ENCODE measurements at places on chromosomes 2 and 18.

DNA sequence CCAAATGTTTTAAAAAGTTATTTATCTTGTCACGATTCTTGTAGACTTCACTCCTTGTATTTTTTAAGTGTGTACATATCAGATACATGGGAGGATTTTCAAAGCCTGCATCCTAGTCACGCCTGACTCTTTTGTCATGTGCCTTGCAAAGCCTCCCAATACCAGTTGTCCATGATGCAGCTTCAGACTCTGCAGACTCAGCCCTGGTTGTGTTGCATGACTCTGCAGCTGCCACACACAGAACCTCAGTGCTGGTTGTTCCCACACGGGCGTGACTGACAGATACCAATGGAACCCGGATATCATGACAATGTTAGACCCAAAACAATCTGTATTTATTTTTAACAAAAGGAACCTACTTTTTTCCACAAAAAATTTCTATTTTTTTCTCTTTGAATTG is 38.2 kb downstream of the TPO start:
- no peak for DNase-seq

GRCh38 chr2:16169381-16169960 is 229.1 kb downstream of the MYCN start:
- no peak for DNase-seq

GRCh38 chr18:57806978-57807285 is 3.8 kb upstream of the ATP8B1 start:
- no peak for DNase-seq

DNA sequence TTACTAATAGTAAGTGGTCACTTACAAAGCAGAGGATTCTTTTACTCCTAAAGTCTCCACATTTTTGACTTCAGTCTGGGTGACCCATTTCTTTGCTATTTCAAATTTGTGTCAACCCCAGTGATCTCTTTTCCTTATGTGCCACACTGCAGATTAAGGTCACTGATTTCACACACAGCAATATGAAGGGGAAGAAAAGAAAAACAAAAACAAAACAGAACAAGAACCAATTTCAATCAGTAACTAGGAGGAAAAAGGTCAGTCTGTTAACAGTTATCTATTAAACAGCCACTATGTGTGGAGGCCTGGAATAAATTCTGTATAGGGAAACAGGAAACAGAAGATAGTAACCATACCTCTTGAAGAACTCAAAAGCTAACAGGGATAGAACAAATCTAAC is 72.0 kb upstream of the ACVR2A start:
- no peak for DNase-seq

DNA sequence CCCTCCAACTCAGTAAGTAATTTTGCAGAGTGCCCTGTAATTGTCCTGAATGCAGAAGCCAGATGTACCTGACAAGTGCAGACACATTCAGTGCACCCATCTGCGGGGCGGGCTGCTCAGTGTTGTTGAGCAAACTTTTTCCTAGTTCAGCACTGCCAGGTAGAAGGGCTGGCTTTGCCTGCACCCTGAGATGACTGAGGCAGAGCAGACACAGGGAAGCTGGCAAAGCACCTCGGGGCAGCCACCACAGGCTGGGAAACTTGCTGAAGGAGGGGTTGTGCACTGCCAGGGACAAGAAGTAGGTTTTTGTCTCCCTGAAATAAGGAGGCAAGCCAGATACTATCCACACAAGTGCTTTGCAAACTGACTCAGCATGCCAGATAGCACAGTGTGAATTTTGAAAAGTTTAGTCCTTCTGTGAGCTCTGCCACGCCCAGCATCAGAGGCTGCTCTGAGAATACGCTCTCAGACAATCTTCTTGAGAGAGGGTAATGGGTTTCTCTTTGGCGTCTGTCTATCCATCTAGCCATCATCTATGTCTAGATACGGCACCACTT is 62.3 kb downstream of the SOWAHC start:
- DNase-seq, result no peak

DNA sequence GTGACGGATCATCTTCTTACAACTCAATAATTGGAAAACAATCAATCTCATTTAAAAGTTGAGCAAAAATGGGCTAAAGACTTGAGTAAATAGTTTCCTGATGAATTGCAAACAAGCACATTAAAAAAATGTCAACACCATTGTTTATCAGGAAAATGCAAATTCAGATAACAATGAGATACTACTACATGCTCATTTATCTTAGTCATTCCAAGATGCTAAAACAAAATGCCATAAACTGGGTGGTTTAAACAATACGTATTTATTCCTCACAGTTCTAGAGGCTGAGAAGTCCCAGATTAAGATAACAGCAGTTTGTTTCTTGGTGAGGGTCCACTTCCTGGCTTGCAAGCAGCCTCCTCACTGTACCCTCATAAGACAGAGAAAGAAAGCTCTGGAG is 359.6 kb downstream of the NR4A2 start:
- DNase-seq, result no peak

DNA sequence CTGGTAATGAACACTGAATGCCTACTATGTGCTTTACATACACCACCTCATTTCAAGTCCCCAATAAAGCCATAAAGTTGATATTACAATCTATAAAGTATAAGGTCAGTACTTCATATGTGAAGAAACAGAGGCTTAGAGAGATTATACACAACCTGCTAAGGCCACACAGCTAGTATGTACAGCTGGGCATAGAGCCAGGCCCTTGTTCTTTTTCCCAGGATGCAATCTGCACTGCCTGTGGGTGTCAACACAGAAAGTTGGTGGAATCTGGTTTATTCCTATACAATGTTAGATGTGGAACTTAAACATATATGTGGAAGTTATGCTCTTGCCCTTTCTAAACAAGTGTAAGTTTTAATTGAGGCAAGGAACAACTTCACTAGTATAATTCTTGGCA is 32.8 kb downstream of the INSIG2 start:
- DNase-seq, result no peak

GRCh38 chr18:25726298-25726697 is 364.1 kb downstream of the SS18 start:
- DNase-seq, result no peak

- DNase-seq, result no peak
Measured at GRCh38 chr18:4869155-4869554, 327.9 kb downstream of the AKAIN1 start.

DNA sequence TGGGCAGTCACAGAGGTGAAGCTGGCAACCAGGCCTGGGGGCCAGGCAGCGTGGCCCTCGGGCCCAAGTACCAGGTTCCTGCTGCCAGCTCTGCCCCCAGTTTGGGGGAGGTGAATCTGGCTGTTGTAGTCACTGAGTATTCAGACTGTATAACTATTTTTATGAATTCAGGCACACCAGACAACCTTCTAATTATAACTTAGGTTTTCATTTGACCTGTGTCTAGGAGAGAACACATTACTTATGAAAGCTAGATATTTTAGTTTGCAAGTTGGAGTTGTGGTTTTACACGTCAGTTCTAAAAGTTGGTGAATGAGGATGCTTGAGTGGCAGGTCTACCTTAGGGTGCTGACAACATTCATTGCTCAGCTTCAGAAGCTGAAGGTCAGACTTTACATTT is 71.7 kb downstream of the LIMS1 start:
- no peak for DNase-seq

DNA sequence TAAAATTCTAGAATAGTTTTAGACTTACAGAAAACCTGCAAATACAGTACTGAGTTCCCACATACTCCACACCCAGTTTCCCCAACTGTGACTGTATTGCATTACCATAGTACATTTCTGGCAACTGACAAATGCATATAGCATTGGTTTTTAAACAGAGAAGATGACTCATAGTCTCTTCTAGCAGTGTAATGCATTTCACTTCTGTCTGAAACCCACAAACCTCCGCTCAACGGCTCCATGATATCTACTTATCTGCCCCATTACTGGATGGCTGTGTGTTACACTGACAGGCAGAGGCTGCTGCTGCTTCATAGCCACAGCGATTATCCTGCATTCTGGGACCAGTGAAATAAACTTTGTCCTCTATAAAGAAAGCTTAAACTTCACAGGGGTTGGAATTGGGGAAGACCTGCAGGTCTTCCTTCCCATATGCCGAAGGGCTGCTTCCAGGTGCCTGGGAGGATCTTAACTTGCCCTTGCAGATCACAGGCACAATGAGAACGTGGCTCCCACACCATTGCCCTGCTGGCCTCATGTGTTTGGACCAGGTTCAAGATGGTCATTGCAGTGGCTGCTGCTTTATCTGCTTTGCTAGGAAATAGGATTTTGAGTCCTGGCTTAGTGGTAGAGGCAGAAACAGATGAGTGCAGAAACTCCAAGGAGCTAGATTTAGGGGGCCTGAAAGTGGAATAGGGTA is 742.6 kb upstream of the HS6ST1 start:
- DNase-seq, result no peak

DNA sequence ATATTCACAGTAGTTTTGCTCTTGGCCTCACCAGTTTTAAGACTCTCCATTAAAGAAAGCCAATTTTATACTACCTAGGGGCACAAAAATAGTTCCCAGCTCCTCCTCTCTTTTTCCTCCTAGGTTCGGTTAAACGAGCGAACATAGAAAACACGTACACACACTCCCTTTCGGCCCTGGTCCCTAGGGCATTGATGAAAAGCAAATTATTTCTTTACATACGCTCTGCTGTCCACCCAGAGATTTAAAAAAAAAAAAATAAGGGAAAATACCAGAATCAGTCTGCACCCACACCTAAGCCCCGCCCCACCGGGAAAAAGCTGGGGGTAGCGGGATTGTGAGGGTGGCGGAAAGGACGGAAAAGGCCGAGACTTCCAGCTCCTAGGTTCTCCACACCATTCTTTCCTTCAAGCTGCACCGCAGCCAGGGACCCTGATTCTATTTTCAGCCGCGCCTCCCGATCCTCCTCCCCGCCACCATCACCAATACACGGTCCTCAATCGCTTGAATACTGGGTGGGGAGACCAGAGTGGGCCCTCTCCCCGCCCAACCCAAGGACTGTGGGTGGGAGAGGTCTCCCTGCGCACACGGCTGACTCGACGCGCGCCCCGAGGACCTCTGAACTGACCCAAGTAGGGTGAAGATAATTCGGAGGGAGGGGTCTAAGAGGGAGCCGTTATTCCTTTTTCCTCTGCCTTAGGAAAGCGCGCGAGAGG is 769 bp downstream of the ATF2 start:
- no peak for DNase-seq

DNA sequence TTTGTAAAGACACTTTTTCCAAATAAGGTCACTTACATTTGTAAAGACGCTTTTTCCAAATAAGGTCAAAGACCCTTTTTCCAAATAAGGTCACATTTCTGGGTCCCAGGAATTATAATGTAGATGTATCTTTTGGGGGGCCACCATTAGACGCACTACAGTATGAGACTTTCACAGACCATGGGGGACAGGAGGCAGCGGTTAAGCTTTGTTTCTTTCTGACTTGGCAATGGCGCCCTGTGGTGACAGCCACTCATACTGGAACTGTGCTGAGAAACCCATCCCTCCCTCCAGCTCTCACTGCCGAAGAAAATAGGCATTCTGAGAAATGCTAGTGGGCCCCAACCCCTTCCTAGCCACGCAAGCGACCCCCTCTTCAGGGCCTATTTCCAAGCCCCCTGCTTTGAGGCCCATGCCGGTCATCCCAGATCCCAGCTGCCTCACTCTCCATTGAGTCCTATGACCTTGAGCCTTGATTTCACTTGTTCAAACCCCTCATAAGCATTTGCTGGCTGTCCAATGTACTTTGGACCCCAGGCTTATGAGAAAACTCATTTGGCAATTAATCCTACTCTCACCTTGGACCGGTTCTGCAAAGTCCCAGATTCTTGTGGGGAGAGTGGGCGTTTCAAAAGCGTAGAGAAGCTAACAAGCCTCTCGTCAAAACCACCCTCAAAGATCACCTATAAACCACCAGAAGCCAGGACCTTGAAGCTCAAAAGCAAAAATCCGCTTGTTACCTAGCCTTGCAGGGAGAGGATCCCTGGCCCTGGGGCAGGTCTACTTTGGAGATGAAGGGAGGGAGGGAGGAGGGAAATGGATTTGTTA is 11.3 kb upstream of the SPATA3 start:
- no peak for DNase-seq

- DNase-seq, result no peak
Measured at GRCh38 chr2:175103191-175103590, 64.8 kb downstream of the ATF2 start.

DNA sequence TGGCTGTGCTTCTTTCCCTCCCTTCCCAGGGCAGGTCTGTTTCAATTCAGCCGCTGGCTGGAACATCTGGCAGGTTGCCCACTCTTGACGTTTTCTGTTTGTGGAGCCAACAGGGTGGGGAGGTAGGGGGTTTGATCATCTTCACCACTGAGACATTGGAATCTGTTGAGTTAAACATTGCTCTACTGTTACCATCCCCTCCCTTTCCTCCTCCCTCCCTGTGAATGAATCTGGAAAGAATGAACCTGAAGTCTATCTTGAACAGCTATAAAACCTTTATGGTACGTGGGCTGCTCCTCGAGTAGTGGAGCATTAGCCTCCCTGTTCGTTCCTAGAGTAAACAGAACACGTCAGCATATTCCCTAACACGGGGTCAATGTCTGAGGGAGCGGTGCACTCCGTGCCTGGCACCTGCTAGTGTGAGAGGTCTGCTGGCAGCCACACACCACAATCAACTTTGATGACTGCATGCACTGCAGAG is 249.9 kb upstream of the RBBP8 start:
- no peak for DNase-seq

GRCh38 chr18:47172476-47172875 is 3.7 kb downstream of the IER3IP1 start:
- DNase-seq, result no peak

DNA sequence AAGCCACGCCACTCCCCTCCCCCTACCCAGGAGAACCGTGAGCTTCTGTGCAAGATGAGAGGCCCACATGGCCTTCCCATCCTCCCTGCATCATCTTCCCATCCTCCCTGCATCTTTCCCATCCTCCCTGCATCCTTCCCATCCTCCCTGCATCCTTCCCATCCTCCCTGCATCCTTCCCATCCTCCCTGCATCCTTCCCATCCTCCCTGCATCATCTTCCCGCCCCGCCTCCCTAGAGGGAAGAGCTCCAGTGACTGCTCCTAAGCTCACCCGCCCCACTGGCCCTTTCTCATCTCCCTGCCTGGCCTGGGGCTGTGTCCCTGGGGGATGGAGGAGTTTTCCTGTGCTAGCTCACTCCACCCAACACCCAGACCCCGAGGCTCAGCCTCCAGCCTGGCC is 93.3 kb upstream of the ASAP2 start:
- DNase-seq, result no peak

DNA sequence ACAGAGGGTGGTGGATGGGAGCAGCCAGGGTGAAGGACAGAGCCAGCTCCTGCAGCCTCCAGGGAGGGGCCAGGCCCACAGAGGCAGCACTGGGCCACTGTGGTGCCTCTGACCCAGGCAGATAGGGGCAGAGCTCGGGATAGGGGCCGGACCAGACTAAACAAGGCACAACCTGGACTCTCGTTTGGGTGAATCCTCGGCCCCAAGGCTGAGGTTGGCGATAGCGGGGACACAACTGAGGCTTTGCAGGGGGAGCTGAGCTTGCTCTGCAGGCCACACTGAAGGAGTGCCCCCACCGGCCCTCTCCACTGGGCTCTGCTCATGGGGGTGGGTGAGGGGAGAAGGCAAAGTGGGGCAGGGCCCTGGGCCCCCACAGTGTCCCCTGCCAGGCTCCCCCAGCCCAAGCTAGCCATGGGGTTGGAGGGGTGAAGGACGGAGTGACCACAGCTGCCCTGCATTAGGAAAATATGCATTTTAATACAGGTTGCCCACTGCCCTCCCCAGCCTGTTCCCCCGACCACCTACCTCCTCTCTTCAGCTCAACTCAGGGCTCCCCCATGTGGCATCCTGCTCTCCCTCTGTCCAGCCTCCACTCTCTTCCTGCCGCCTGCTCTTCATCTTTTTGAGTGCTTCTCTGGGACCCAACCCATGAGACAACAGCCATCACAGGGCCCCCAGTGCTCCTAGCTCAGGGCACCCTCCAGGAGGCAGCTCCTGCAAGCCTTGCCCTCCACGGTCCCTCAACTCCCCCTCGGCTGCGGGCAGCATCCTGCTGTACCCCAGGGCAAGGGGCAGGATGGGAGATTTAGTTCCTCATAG is 152.8 kb downstream of the INHBB start:
- DNase-seq, result no peak

Measured in NCI-H2107 (cell line).